ENCODE measurements at places on chromosomes 1 and 21.

DNA sequence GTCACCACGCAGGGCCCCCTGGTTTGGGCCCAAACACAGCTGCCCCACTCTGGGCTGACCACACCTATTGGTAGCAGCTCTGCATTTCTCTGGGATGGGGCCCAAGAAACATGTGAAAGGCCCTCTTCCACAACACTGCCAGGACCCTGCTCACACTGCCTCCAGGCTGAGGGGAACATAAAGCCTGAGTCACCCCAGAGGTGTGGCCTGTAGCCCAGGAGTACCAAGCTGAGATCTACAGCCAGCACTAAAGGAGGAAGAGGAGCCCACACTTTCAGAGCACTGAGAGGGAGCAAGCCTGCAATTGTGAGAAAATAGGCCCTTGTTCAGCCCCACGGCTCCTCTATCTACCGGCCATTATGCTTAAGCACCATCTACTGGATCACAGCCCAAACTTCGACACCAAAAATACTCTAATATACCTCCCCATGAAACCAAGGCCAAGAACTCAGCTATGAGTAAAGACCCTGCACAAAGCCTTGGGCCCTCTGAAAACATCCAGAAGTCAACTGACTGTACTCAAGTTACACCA, 14.4 kb upstream of the OR2T10 start:
- no peak for DNase-seq

- no peak for DNase-seq
Measured at GRCh38 chr1:208437401-208437800, 193.2 kb upstream of the PLXNA2 start.

- no peak for DNase-seq
Measured at GRCh38 chr1:227042292-227042691, 102.2 kb downstream of the COQ8A start.

- DNase-seq: no peak
Measured at GRCh38 chr1:216881695-216882094, 158.5 kb upstream of the ESRRG start.

DNA sequence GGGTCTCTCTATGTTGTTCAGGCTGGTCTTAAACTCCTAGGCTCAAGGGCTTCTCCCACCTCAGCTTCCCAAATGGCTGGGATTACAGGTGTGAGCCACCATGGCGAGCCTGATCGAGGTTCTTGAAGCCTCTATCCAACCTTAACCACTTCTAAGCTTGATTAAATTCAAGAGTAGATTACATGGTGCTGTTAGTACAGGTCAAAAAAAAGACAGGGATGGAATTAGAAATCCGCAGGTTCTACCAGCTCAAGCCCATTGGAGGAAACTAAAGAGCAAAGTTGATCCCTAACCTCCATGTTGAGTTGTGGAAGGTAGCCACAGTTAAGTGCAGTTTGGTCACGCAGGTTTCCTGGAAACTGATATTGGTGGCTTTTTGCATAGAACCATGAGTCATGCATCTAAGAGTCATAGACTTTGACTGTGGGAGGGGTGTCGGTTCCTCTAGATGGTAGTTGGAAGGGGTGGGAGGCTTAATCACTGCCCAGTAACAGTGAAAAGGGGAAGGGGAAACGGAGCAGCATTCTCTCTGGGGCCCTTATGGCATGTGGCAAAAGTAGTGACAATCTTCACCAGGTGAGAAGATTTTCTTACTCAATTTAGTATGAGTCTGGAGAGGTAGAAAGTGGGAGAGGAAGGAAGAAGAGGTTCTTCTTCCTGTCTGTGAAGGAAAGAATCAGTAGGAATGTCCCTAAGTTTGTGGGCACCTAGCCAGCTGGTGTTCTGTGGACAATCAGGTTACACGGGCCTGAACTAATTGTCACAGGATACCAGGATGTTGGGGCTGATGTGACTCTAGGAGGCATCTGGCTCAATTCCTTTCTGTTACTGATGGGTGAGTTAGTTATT, 7.0 kb downstream of the CD53 start:
- no peak for DNase-seq

DNA sequence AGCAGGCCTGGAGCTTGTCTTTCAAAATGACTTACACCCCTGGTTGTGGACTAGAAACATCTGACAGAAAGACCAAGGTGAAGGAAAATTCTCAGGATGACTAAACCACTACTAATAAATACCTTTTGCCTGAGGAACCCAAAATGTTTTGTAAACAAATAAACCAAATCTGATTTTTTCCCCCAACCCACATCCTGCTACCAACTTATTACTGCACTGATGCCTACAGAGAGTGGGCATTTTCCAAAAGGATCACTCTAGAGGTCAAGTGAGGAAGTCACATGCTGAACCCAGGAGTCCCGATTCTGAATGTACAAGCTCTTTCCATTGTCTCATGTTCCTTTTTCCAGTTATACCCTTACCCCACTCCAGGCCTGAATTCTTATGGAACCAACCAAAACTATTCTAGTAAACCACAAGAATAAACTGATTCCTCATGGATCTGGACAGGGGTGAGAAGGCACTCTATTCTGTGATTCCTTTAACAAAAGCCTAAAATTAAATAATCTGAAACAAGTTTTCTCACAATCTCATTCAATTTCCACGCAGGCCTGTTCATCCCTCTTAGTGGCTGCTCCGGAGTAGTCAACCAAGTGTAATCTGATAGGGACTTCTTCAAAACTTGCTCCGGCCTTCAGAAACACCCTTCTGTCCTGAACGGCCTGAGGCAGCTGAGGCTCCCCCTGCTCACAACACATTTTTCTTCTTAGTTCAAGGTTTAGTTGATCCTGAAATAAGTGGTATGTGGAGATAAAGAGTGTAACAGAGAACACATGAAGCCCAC, 1.4 kb downstream of the PI4KB start:
- no peak for DNase-seq

GRCh38 chr21:15804247-15805005, 74.6 kb downstream of the USP25 start:
- no peak for DNase-seq

GRCh38 chr1:224456637-224456953, 22.0 kb upstream of the WDR26 start:
- DNase-seq: no peak

DNA sequence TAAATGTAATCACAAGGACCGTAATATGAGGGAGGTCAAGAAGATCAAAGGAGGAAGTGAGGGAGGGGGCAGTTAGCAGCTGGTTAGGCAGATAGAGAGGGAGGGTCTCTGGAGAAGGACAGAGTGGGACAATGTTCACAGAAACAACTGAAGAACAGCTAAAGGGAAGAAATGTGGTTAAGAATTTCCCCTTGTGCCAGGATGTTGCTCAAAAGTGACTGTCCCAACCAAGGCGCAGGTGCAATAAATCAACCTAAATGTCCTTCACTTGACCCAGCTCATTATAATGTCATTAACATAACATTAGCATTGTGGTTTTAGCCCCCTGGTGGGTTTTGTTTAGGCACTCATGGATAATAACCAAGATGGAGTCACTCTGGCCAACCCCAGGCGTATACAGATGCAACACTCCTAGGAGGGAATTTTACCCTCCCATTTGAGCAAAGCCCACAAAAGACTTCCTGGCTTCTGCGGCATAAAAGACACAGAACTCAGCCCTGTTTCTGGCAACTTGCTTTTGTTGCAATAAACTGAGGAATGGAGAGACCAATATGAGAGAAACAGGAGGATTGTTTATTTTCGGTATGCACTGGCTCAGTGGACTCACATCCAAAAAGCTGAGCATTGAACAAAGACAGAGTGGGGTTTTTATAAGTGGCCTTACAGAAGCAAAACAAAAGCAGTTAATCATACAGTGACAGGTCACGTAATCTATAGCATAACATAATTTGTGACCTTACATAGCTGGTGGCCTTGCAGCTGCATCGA, 7.3 kb upstream of the CA6 start:
- no peak for DNase-seq

DNA sequence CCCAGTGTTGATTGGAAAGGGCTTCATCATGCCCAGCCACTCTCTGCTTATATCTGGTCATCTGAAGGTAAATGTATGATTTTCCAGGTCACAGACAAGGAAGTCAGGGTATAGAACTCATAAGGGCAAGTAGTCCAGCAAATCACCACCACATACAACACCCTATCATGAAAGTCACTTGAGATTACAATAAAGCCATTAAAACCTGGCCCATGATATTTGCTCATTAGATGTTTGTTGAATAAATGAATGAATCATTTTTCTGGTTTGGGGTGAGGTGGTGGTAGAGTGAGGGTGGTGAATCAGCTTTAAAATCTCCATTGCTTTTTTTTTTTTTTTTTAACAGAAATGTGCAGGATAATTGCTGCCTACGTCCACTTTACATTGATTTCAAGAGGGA, 91.9 kb downstream of the TGFB2 start:
- no peak for DNase-seq

DNA sequence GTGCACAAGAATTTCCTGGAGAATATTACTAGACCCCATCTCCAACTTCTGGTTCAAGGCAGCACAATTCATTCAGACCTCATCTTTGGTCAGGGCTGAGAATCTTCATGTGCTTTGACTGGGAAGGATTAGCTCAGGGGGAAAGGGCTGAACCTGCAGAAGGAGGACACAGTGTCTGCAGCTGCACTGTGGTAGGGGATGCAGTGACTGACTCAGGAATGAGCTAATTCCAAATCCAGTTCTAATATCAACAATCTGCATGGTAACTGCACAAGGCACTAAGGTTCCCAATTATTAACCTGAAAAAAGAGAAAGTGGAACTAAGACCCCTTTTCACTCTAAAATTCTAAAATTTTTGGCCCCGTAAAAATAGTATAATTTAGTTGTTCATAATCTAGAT, 31.6 kb downstream of the TTLL7 start:
- DNase-seq: no peak

GRCh38 chr1:161198194-161198896, 509 bp downstream of the ADAMTS4 start:
- no peak for DNase-seq
